SK-N-DZ (cell line): ENCODE measurements at places on chromosomes 5 and 9.

GRCh38 chr5:125550274-125550673, 803.8 kb upstream of the ZNF608 start:
- DNase-seq = peak; percentile 37

DNA sequence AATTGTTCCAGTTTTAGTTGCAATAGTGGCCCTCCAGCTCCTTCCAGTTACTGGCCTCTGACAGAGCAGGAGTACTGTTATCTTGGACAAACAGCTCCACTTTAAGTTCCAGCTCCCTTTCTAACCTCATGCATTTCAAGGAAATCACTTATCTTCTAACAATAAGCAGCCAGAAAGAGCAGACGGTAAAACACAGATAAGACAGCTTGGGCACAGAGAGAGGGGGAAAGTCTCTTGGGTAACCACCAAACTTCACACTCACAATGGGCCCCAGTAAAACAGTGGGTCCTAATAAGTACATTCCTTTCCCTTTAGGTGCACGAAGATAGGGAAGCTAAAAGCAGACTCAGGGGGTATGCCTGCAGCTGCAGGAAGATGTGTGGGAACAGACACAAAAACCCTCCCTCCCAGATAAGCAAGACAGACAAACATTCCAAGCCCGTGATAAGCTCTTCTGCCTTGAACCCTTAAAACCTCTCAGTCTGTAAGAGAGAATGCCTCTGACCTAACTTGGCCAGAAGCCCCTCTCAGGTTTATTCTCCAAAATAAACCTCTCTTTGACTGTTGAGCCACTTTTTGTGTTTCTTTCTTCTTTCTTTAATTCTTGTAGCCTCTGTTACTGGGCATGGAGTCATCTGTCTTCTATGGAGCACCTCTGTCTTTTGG, 30.8 kb downstream of the OR1J1 start:
- no peak for DNase-seq

DNA sequence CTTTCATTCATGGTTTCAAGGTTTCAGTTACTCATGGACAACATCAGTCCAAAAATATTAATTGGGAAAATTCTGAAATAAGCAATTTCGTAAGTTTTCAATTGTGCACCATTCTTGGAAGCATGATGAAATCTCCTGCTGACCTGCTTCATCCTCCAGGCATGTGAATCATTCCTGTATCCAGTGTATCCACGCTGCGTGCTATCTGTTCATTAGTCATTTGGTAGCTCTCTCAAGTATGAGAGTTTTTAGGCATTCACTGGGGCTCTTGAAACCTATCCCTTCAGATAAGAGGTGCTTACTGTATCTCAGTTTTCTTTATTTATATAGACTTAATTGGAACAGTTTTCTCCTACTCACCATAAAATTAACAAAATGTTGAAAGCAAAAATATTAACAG, 293.0 kb downstream of the CDH12 start:
- no peak for DNase-seq

- no peak for DNase-seq
Observed at GRCh38 chr5:108788142-108788541, 40.4 kb downstream of the FER start.

- peak; percentile 58 for DNase-seq
Observed at GRCh38 chr9:34500623-34501267, 22.0 kb downstream of the ENHO start.

GRCh38 chr5:10675177-10675700, 85.8 kb downstream of the DAP start:
- DNase-seq = no peak

DNA sequence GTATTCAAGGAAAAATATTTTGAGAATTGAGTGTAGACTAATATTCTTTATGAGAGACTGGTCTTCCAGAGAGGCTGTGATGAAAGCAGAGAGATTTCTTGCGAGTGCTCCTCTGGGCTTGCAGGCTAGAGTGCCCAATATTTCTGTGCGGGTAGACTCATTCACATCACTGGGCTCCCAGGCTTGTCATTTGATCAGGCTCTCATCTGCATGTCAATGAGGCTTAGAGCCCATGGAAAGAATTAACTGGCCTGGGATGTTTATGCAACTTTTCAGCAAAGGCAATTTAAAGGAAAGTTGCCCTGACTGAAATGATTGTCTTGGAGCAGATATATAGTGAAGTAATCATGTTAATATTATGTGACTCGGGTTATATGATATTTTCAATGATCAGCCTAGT, 42.3 kb downstream of the SNCAIP start:
- no peak for DNase-seq

DNA sequence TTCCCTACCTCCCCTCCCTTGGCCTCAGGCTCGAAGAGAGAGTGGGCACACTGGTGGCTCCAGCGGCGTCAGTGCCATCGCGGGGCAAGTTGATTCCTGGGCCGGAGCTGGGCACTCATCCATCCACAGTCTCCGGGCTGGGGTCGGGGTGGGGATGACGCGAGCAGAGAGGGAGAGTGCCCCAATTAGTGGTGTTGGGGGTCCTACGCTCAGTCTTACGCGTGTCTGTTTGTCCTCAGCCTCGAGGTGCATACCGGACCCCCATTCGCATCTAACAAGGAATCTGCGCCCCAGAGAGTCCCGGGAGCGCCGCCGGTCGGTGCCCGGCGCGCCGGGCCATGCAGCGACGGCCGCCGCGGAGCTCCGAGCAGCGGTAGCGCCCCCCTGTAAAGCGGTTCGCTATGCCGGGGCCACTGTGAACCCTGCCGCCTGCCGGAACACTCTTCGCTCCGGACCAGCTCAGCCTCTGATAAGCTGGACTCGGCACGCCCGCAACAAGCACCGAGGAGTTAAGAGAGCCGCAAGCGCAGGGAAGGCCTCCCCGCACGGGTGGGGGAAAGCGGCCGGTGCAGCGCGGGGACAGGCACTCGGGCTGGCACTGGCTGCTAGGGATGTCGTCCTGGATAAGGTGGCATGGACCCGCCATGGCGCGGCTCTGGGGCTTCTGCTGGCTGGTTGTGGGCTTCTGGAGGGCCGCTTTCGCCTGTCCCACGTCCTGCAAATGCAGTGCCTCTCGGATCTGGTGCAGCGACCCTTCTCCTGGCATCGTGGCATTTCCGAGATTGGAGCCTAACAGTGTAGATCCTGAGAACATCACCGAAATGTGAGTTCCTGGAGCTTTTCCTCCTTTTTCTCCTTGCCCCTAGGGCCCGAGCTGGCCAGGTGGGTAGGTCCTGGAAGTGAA, 861 bp downstream of the NTRK2 start:
- no peak for DNase-seq

DNA sequence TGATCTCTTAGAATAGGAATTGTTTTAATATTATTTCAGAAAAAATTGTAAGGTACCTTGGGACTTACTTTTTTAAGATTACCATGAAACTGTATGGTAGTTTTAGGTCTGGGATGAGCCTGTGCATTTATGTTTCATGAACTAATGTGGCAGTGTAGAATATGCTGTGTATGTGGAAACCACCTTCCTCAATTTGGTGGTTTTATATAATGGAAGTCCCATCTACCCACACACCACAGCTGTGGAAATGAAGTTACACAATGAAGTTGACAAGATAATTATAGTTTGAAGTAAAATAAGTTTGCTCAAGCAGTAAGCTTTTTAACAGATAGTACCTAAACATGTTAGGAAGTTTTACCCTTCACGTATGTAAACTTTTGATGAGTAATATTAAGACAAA, 24.4 kb downstream of the WDR36 start:
- no peak for DNase-seq

DNA sequence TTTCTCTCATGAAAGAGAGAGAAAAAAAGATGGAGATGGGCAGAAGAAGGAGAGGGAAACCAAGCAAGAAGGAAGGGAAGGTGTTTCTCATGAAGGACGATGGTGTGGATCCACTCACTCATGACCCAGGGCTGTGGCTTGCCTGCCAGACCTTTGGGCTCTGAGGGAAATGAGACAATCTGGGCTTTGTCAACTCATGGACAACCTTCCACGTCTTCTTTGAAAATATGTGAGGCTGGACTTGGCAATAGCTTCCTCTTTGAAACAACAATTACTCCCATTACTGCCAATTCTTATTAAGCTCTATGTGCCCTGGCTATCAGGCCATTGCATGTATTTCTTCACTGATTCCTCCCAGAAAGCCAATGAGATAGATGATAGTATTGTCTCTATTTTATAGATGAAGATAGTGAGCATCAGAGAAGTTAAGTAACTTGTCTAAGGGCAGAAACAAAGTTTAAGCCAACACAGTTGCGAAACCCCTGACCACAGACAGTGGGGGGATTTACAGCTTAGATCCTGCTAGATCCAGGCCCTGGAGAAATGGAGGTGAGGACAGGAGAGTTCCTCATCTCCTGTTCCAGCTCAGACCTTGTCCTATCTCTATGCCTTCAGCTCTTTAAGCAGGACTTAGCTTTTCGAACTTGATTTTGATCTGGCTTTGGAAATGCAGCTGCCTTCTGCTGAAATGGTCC, 132.4 kb downstream of the GCNT1 start:
- DNase-seq = no peak

- DNase-seq = no peak
Observed at GRCh38 chr5:8230868-8231267, 361.9 kb downstream of the MTRR start.

GRCh38 chr5:128192368-128192767, 108.8 kb downstream of the SLC12A2 start:
- no peak for DNase-seq

DNA sequence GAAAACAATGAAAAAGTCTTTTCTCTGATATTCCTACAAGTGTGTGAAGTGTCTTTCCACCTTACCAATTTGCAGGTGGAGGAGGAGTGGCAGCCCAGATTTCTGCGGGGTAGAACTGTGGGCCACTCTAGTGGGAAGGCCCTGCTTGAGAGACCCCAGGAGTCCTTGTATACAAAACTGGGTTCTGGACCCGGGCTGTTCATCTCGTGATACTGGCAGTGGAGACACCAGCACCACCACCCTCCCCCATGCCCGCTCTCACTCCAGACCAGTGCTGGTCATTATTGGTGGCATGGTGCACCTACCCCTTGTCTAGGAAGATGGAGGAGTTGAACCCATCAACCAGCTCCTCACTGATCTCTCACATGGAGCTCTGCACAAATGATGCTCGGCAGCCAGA, 16.2 kb upstream of the TDRD7 start:
- DNase-seq = no peak
